NCI-H524 treated with DMSO at 0.1 percent for 48 hours (cell line): ENCODE measurements at places on chromosomes 2 and 18.

DNA sequence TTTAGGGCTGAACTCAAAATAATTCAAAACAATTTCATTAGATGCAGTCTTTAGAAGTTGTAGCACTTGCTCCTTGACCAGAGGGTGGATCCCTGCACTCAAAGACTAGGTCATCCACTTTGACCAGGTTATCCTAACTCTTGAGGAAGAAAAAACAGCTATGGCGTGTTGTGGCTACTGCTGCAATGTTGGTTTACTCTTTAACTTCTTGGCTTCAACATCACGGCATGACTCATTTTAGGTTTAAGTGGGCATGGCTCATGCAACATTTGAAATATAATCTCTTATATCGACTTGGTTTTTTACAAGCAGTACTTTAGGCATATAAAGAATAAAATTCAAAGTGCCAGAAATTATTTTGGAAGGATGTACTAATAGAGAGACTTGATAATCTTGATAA is 35.4 kb downstream of the ANKRD29 start:
- no peak for DNase-seq

DNA sequence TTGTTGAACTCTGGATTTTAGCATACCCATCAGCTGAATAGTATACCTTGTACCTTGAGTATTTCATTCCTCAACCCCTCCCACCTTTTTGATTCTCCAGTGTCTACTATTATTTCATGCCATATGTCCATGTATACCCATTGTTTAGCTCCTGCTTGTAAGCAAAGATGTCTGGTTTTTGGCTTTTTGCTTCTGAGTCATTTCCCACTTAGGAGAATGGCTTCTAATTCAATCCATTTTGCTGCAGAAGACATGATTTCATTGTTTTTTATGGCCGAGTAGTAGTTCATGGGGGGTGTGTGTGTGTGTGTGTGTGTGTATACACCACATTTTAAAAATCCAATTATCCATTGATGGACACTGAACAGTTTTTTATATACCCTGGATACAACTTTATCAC is 24.3 kb upstream of the MOCOS start:
- no peak for DNase-seq

DNA sequence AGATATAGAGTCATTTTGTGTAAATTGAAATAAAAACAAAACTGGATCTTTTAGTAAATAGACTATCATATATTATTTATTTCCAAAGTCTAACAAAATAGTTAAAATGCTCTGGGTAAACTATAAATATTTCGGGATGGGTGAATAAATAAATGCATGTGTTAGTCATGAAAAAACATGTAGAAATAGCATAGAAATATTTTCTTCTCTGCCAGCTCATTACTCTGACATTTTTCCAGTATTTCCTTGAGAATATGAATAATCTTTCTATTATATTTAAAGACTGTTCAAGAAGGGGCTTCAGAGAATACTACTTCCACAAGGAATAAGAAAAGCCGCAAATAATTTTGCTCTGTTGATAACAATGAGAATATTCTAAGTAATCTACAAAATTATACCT is 880.4 kb downstream of the TRIB2 start:
- no peak for DNase-seq

DNA sequence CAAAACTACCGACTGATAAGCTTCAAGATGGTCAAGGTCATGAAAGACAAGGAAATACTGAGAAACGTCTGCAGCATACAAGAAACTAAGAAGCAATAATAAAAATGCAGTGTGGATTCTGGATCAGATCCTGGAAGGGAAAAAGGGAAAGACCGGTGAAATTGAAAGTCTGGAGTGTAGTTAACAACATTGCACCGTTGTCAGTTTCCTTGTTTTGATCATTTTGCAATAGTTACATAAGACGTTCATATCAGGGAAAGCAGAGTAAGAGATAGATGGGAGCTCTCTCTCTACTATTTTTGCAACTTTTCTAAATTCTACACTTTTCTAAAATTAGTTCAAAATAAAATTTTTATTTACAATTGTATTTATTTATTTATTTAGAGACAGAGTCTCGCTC is 15.0 kb upstream of the ZNF407 start:
- no peak for DNase-seq

DNA sequence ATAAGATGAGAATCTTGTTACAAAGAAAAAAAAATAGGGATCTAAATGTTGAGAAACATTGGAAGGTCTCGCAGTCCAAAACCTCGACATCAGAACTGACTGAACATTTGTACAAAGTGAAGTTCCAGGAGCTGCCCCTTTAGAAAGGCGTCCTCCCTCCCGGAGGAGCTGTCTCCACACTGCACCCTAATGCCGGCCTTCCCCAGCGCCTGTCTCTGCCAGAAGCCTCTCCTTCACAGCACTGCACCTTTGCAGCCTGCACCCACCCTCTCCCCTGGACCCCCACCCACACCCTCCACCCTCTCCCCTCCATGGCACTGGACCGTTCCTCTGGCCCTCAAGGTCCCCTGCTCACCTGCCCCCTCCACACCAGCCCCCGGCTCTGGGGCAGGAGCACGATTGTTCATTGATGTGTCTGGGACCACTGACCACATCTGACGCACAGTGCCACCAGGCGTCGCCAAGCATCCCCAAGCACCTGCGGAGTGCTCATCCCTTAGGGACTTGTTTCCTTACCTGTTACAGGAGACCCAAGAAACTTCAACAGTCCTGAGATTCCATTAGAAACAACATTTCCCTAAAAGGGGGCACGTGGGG is 90.3 kb upstream of the SNTG2 start:
- DNase-seq: no peak

DNA sequence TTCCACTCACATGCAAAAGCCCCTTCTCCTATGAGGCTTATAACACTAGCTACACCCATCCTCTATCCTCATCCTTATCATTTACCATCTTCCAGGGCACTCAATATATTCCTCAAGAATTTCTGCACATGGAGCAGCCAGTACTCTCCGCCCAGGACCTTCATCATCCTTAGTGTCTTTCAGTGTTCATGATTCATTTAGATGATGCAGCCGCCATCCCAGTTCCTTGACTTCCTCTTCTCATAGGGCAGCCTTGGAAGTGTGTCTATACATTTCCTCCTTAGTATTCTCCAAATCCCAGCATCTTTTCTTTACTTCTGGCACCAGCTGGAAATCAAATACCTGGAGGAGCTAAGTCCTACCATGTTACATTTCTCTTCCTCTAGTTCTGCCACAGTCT is 3.0 kb upstream of the ITSN2 start:
- no peak for DNase-seq

- no peak for DNase-seq
Observed at GRCh38 chr2:113390124-113390849, 47.2 kb upstream of the ZNG1B start.

- DNase-seq: no peak
Observed at GRCh38 chr2:129233751-129234406, 745.6 kb upstream of the RAB6C start.

DNA sequence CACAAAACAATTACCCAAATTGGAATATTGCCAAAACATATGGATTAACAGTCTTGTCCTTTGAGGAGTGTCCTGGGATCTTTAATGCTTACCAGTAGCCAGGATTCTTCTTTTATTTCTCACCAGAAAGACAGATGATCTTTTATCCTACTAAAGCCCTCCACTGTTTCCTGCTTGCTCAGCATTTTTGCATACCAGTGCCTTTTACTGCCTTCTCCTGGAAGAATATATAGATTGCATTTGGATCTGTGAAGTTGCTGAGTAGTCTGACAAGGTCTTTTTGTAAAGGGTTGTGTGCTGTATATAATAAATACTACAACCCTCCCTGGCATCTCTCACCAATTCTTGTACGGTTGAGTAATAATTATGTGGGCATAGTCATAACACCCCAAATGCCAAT is 652.2 kb downstream of the LRRTM4 start:
- no peak for DNase-seq

DNA sequence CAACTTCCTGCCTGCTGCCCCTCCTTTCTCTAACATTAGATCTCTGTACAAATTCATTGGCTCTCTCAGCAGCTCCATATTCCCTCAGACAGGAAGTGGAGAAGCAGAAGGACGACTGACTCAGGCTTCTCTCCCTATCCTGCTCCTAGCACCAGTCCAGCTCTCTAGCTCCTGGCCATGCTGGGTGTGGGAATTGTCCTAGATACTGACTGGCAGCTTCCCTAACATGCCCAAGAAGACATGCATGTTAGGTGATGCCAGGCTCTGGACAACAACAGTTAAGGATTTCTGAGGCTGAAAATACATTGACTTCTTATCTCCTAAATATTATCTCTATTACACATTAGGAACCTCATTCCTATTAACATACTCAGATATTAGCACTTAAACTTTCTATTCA is 292.9 kb downstream of the IKZF2 start:
- DNase-seq: no peak

DNA sequence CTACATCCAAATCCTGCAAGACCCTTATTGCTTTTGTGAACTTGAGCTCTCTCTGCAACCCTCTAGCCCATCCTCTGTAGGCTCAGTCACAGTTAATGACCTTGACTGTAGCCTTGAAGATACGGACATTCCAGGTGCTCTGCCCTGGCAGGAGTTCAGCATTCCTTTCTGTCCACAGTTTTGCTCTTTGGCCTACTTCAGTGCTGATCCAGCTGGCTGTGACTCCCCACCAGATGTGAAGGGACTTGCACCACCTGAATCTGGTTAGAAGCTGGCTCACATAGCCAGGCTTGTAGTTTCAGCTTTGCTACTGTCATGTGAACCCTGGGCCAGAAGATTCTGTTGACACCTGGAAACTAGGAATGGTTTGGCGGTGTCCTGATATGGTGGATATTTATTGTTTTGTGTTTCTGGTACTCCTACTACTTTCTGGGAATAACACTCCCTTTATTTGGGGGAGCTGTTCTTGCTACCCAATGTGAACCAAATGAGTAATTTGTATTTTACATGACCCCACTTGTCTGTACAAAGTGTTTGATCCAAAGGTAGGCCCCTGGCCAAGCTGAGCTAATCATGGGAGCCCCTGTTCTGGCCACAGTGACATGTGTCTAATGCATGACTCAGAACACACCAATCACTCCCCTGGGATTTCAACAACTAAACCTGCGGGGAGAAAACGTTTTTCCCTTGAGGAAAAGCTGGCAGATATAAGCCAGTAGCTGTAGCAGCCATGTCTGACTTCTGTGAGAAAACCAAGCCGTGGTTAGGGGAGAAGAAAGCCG is 73.4 kb downstream of the CDCA7 start:
- no peak for DNase-seq

GRCh38 chr2:184597571-184597991 is 748 bp upstream of the ZNF804A start:
- no peak for DNase-seq

- no peak for DNase-seq
Observed at GRCh38 chr2:101658387-101658786, 39.1 kb upstream of the MAP4K4 start.

GRCh38 chr2:158458617-158458920 is 1.8 kb downstream of the PKP4 start:
- DNase-seq: no peak

- DNase-seq: no peak
Observed at GRCh38 chr2:191451116-191451515, 205.9 kb downstream of the MYO1B start.

GRCh38 chr2:125562924-125563323 is 1093.0 kb upstream of the GYPC start:
- DNase-seq: no peak

- no peak for DNase-seq
Observed at GRCh38 chr2:98883780-98884211, 52.2 kb downstream of the CRACDL start.

DNA sequence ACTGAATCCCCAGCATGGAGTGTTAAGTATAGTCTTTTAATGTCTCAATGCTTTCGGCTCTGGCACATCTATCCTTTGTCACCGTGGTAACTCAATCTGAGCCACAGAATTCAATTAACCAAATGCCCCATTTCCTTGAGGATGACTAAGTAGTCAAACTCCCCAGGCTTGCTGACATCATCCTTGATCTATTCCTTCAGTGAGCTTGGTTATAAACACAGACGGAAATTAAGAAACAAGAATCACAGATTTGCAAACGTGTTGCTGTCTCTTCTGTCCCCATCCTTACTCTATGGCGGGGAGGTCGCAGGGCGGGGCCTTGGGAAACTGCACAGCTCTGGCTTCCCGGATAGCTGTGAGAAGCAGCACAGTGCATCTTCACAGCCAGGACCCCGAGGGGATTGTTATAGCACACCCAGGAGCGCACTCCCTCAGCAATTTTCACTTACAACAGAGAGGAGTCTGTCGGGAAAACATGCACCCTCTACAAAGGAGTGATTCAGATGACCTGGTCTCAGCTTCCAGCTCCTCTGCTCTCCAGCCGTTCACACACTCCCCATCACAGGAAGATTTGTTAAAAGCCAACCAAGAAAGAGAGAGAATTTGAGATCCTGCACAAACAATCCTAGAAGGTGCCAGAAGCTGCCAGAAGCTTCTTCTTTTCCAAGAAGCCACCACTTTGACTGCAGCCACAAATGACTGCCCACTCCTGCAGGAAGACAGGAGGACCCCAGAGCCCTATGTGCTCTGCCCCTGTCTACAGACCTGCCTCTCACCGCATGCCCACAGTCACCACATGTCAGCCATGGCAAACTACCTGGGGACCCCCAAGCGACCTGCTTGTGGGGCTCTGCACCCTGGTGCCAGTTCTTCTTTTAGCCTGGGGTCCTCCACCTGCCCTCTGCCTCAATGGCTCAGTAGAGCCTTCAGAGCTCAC is 44.9 kb upstream of the YWHAQ start:
- DNase-seq: no peak

DNA sequence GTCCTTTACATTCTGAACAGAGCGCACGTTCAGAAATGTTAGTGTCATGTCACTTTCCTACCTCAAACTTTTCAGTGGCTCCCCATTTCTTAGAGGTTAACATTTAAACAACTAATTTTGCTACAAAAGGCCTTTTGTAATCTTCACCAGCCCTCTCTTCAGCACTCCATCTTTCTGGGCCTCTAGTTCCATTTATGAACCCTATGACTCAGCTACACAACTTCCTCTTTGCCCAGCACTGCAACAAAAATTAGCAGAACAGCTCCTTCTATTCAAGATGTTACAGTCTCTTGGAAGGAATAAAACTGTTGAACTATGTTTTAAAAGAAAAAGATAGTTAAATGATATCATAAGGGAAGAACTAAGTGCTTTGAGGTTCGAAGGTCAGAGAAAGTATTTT is 139.9 kb downstream of the VWC2L start:
- DNase-seq: no peak

GRCh38 chr2:228590681-228591080 is 409.2 kb upstream of the SPHKAP start:
- no peak for DNase-seq
